D721Med (cell line): ENCODE measurements at places on chromosomes 6 and 20.

DNA sequence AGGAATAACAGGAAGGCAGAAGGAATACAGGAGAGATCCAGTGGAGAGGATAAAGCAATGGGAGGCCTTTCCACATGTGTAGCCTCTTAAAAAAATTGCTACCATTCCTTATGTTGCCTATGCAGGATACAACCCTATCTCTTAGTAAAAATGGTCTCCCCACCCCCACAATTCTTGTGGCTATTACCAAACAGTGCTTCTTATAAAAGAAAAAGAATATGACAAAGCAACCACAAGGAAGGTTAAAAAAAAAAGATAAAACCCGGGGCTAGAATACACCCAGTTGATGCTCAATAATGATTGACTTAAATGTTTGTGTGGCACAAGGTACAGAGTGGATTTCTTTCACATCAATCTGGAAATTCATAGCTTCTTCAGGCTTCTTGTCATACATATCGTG, 250.9 kb downstream of the HIVEP2 start:
- no peak for DNase-seq

DNA sequence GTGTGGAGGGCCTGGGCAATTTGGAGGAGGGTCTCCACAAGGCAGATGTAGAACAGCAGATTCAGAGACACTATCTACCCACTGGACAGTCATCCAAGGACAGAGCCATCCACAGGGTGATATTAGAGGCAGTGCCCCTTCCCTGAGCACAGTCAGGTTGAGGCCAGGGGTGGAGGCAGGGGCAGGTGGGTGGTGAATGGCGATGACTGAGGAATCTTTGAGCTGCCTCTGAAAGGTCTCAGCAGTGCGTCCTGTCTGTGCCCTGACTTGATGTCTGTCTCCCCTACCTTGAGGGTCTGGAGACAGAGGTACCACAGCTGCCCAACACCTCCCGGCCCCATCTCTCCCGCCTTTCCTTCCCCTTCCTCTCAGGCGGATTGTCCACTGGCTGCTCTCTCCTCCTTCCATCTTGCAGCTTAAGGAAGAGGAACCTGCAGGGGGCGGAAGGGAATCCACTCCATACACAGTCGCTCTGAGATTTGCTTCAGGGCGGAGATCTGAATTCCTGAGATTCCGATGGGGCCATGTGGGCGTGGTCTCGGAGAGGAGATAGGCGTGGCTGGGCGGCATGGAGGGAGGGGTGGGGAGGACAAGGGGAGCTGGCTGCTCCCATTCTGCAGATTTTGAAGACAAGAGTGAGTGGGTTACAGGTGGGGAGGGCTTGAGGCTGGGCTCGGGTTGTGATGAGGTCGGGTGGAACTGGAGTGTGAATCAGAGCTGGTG, 1.7 kb downstream of the MUCL3 start:
- DNase-seq, result no peak

- DNase-seq, result no peak
Measured at GRCh38 chr6:73514746-73515110, 6.1 kb downstream of the EEF1A1 start.

DNA sequence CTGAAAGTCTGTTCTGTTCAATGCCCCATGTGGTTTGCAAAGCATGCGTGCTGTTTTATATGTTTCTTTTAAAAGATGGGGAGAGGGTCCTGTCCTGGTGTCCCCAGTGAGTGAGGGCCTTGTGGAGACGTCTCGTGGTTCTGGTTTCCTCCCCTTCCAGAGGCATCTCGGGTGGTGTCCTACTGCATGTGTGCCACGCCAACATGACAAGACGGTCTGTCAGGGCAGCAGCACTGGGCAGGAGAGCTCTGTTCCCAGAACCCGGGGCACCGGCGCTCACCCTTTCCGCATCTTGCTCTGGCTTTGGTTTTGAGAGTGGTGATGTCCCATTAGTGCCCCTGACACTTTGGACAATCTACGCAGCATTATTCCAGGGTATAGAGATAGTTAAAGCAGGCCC, 275.6 kb downstream of the CDH4 start:
- DNase-seq, result no peak

- DNase-seq, result no peak
Measured at GRCh38 chr6:35312076-35312800, 14.6 kb downstream of the DEF6 start.
